Cerebellar nuclear complex (tissue), 1 donor: ENCODE measurements at places on chromosomes 1 and 21.

- DNase-seq = no peak
Observed at GRCh38 chr1:1092894-1093609, 18.9 kb upstream of the RNF223 start.

DNA sequence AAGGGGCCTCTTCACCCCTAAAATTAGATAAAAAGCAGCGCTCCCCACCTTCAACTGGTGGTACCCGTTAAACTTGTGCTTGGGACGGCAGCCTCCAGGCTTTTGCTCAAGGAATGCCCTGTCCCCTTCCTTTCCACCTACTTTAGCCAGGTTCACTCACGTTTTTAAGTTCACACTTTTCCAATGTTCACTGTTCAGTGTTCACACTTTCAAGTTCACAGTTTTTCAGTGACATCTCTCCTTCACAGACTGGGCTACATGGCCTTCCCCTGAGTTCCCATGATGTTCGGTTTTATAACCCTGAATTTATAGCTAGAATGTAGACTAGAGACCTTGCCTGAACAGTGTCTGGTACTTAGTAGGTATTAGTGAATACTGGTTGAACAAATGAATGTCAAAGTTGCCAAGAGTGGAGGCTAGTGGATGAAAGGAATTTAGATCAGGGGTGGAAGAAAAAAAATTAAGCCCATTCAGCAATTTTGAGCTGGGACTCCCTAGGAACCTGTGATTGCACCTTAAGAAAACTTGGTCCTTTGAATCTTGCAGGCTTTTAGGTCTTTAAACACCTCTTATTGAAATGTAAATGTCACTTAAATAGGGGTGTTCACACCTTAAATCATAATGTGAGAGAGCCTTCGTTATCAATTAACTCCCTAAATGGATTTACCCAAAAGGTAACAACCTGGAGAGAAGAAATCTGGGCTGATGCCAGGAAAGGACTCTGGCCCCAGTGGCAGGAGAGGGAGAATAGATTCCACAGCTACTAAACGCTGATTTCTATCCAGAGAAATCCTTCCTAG lies 12.3 kb downstream of the BTG2 start:
- no peak for DNase-seq

DNA sequence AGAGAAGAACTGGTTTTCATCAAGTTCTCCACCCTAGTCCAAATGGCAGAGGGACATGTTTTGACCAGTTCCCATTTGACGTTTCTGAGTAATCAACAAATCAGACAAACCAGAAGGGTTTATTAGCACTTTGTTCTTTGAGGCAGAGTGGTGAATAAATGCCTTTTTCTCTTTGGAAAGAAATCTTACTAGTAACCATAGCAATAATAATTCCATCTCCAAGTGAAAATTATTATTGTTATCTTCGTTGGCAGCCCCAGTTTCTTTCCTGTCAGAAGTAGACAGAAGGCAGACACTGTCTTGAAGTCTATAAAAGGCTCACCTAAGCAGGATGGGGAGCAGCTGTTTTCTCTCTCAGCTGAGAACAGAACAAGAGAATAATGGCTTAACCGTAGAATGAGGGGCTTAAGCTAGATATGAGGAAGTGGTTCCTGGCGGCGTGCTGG lies 391.6 kb downstream of the PBX1 start:
- no peak for DNase-seq

GRCh38 chr1:39675220-39675619 lies 3.3 kb upstream of the NT5C1A start:
- DNase-seq = no peak

GRCh38 chr1:100443811-100444571 lies 91.7 kb downstream of the CDC14A start:
- DNase-seq = no peak

- no peak for DNase-seq
Observed at GRCh38 chr1:90621986-90622385, 95.1 kb downstream of the BARHL2 start.

GRCh38 chr1:166080277-166080966 lies 86.4 kb downstream of the FAM78B start:
- DNase-seq = no peak

DNA sequence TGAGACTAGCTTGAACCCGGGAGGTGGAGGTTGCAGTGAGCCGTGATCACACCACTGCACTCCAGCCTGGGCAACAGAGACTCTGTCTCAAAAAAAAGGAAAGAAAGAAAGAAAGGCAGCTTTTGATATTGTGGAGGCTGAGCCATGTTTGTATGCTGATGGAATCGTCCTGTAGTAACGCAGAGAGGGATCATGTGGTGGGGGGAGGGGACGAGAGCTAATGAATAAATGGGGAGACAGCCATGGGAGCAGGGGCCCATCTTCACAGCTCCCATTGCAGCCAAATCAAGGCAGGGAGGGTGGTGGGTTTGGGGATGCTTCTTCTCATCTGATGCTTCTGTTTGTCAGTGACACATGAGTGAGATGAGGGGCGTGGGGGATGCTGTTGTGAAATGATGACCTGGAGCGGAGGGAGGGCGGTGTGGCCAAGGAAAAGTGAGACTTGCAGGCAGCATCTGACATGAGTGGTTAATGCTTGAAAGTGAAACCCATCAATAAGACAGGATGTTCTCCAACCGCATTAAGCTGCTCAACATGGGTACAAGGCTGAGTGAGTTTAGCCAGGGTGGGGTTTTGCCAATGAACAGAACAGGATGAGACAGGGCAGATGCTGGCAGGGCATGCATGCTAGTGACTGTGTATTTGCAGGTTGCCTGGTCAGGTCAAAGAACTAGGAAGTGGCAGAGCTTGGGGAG lies 16.7 kb downstream of the SPATA21 start:
- DNase-seq = no peak

DNA sequence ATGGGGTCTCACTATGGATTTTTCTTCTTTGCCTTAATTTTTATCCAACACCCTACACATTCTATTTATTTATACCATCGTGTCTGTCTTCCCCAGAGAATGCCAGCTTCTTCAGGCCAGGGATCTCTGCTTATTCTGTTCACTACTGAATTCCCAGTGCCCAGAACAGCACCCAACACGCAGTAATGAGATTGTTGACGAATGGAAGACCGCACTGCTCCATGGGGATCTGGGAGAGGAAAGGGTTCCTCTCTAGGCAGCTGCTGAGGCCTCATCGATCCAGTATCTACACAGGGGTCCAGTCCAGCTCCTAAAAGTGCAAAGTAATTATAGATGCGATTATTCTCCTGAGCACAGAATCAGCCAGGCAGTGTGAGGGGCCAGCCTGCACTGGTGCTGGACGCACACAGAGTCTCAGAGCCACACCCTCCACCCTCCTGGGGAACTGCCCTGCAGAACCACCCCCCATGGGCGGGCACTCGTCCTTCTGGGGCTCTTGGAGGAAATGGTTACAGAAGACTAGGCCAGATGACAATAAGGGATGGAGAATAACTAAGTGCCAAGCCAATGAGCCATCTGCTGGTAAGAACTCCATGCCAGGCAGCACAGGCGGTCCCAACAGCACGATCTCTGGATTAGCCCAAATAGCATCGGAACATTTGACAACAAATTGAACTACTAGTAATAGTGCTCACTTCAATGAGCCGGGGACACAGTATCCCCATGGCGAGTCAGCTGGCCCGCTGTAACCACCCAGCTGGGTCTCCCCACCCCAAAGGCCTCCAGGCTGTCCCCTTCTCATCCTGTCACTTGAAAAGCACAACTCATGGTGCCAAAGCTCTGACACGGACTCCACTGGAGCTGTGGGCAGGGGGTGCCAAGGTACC lies 1.7 kb upstream of the PDE9A start:
- DNase-seq = peak; percentile 80

DNA sequence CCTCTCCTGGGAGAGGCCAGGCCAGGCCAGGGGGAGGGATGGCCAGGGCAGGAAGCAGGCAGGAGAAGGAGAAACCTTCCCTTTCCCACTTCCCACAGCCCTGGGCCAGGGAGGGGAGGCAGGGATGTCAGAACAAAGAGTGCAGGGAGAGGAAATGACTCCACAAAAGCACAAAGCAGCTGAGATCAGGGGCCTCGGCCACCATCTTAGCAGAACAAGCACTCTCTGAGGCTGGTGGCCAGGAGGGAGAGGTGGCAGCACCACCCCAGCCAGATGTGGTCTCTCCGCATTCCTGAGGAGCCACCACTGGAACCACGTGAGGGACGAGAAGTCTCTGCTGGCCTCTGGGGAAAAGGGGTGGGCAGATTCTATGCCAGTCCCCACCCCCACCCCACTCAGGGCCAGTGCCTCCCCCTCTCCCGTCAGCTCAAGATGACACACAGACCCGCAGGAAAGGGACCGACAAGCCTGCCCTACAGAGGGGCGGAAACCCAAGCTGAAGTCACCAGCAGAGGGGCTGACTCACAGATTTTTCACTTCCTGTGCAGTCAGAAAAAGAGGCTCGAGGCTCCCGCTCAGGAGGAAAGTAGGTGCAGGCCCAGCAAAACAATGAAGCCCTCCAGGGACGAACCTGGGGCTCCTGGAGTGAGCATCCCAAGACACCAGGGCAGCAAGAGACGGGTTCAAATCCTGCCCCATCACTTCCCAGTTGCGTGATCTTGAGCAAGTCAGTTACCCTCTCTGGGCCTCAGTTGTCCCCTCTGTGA lies 24.1 kb upstream of the ALDH4A1 start:
- no peak for DNase-seq

DNA sequence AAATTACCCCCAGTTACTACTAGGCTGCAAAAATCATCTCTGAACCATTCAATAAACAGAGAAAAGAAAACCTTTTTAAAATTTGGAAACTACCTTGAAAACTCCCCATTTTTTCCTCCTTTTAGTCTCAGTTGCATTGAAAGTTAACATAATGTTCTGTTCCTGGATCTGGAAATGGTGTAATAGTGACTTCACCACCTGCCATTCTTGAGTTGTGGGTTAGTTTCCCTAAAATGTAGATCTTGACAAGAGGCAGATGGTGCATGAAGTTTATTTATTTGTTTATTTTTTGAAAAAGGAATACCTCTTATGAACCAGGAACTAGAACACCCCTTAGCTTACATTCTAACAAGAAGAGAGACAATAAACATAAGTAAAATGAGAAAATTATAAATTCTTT lies 72.8 kb downstream of the ATF6 start:
- DNase-seq = no peak

- DNase-seq = no peak
Observed at GRCh38 chr1:96076589-96076988, 645.0 kb upstream of the PTBP2 start.

DNA sequence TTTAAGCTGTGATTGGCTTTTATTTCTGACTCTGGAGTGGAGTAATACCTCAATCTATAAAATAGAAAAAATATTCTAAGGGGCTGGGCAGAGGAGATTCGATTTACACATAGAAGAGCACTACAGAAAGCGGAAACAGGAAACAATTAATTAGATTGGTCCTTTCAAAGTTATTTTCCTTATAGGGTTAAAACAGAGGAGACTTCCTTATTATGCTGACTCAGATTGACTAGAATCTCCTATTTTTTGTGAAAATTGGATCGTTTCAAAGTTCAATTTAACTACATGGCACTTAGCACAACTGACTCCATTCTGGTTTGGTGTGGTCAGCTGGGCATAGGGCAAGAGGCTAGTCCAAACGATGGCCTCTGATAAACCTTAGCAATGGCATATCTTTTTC lies 48.3 kb upstream of the NCAM2 start:
- no peak for DNase-seq

DNA sequence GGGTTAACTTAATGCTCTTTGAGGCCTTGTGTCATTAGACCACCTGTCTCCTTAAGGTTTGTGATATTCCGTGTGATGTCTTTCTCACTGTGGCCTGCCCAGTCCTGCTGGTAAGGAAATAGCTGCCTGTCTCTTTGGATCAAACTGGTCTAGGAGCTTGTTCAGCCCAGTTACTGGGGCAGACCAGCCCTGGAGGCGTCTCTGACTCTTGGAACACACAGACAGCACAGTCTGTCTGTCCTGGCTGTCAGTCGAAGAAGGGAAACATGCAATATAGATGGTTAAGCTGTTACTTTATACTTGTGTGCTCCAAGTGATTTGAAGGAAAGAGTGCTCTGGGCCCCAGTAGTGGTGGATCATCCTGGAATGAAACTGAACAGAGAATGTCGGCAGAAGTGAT lies 20.4 kb downstream of the PBX1 start:
- no peak for DNase-seq

GRCh38 chr1:218661411-218661810 lies 316.3 kb downstream of the TGFB2 start:
- no peak for DNase-seq

DNA sequence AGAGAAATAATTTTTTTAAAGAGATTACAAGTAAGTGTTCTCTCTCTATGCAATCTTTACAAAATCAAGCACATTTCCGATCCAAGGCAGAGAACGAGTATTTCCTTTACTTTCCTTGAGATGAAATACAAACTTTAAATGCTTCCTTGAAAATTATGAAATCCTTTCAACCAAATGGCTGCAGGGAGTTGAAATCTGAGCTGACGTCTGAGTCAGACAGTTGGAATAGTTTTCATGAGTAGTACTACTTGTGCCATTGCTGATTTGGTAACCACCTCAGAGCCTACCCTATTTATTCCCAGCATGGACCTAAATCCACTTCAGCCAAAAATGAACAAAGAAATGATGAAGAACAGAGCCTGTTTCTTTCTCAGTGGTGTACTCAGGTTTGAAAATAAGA lies 183.6 kb downstream of the GIPC2 start:
- DNase-seq = no peak

- DNase-seq = no peak
Observed at GRCh38 chr1:20212685-20213331, 26.5 kb upstream of the PLA2G2C start.

DNA sequence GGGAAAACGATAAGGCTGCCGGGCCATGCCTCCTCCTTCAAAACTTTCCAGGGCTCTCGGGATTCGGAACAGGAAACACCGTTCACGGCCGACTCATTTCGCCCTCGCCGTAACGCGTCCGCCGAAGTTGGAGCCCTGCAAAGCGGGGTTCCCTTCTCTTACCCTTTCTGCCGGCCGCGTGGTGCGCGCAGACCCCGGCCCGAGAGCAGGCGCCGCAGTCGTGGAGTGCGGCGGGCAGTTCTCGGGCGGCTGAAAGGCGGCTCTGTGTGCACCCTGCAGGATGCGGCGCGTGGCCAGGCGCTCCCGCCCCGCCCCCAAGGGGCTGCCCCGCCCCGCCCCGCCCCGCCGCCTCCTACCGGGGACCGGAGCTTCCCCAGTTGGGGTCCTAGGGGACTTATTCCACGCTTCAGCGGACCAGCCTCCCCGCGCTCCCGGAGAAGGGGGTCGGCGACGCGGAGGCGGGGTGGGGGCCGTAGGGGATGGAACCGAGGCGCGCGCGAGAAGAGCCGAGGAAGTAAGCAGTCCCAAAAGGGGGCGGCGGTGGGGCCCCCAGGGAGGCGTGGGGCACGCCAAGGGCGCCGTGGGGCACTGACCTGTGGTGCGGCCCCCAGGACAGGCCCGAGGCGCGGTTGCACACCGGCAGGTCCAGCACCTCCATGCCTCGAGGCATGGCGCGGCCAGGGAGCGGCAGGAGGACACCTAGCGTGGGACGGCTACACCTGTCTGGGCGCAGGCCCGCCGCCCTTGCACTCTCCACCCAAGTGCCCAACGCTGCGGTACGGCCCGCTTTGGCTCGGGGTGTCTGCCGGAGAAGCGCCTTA lies at the start of gene MCOLN2:
Gene MCOLN2 (minus strand): TSS at position 268 of the 821 bp plus-strand sequence. CDS start 241 bp downstream, at position 27.
- no peak for DNase-seq
